Ureter (tissue), 1 donor: ENCODE measurements at places on chromosomes 12 and 14.

DNA sequence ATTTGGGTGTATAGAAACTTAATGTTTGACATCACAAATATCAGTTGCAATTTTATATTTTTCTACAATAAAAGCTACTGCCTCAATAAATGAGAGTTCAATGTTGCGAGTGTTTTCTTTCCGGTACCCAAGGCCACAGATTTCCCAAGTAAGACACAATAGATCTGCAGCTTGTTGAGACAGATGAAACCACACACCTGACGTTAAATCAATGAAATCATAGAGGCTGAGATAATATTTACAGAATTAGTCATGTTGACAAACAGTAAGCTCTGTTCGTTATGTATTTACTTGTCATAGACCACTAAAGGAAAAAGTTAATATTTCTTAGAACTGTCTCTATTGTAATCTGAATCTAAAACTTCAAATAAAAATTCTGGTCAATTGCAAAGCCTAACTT lies 49.2 kb upstream of the PTHLH start:
- no peak for DNase-seq

- DNase-seq = no peak
Observed at GRCh38 chr14:55973911-55974630, 144.1 kb upstream of the PELI2 start.

- DNase-seq = no peak
Observed at GRCh38 chr14:77872983-77873382, 73.1 kb downstream of the ADCK1 start.

GRCh38 chr12:91127751-91128150 lies 16.5 kb upstream of the LUM start:
- DNase-seq = no peak

DNA sequence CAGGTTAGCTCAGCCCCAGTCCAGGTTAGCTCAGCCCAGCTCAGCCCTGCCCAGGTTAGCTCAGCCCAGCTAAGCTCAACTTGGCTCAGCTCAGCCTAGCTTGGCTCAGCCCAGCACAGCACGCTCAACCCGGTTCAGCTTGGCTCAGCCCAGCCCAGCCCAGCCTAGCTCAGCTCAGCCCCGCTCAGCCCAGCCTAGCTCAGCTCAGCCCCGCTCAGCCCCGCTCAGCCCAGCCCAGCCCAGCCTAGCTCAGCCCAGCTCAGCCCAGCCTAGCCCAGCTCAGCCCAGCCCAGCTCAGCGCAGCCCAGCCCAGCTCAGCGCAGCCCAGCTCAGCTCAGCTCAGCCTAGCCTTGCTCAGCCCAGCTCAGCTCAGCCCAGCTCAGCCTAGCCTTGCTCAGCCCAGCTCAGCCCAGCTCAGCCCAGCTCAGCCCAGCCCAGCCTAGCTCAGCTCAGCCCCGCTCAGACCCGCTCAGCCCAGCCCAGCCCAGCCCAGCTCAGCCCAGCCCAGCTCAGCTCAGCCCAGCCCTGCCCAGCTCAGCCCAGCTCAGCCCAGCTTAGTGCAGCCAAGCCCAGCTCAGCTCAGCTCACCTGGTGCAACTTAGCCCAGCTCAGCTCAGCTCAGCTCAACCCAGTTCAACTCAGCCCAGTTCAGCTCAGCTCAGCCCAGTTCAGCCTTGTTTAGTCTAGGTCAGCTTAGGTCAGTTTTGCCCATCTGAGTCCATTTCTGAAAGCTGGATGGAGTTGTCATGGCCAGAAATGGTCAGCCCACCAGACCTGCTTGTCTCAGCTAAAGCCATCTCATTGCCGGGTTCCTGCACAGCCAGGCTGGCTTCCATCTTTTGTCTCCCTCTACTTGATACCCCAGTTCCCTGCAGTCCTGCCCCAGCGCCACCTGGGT lies 333.6 kb downstream of the TMEM121 start:
- DNase-seq = peak; percentile 43

GRCh38 chr12:56162468-56163290 lies 4.5 kb downstream of the MYL6 start:
- no peak for DNase-seq

DNA sequence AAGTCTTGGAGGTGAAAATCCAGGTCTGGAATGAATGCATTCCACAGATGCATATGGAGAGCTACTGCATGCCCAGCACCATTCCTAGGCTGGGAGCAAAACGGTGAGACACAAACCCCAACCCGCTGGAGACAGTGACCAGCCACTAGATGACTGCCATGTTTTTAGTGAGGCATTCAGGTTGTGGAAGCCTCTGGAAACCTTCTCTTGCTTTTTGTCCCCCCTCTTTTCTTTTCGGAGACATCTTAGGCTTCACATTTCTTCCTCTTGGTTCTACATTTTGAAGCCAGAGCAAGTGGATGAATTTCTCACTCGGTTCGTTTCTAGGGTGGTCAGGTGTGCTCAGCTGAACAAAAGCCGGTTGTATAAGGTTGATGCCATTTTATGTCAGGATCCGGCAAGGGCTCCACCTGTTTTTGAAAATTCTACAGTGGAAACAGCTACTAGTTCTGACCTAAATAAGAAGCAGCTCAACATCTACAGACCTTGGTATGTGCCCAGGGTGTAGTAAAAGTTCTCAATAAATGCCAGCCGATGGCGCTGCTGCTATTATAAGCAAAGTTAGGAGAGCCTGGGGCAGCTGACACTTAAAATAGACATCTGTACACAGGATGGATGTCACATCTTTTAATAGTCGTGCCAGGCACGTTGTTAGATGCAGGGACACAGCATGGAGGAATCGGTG lies 1.8 kb upstream of the ZNF839 start:
- no peak for DNase-seq

DNA sequence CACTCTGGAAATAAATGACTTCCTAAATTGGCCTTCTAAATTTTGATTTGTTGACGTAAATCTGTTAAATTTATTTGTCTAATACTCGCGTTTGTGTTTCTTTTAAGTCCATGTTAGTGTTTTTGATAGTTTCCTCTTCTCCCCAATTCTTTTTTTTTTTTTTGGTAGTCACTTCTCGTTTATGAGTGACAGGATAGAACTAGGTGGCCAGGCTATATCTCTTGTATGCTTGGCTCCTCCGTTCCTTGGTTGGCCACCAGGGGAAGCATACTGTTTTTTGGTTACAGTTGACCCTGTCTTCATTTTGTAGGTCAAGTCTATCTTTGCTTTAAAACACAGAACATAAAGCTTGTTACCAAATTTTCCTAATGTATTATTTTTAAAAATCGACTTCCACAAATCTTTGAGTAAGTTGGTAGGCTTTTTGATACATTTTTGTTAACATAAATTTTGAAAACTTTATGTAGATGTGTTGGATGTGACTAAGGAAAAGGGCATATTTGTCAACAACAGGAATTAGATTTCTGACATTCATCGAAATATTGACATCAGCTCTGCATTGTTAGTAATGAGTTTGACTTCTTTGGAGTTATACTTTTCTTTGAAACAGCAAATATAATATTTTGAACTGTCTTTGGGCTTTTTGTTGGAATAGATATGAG lies 2.2 kb downstream of the RCOR1 start:
- DNase-seq = peak; percentile 69

DNA sequence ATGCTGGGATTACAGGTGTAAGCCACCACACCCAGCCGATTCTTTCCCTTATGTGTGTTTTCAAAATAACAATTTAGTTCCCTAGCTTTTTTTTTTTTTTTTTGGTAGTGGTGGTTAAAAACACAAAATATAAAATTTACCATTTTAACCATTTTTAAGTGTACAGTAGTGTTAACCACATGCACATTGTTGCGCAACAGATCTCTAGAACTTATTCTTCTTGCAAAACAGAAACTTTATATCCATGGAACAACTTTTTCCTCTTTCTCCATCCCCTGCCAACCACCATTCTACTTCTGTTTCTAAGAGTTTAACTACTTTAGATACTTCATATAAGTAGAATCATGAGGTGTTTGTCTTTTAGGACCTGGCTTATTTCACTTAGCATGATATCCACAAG lies 1.1 kb upstream of the NDUFA12 start:
- no peak for DNase-seq

DNA sequence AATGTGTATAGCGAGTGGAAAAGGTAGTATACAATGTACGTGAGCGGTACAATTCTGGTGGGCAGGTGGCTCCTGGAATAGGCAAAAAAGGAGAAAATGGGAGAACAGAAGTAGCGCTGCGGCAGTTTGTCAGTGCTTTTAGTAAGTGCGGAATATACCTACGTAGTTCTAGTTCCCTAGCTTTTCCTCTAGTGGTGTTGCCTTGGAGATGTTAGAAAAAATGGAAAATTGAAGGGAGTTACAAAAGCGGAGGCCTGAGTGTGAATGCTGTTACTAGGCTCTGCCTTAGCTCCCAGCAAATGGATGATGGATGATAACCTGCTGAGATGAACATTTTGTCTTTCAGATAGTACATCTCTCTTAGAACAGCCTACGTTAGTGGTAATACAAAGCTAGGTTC lies 1.1 kb downstream of the TTC8 start:
- no peak for DNase-seq

GRCh38 chr12:59736786-59737185 lies 141.0 kb downstream of the SLC16A7 start:
- DNase-seq = no peak

- DNase-seq = peak; percentile 45
Observed at GRCh38 chr12:71216725-71217579, 59.2 kb upstream of the TSPAN8 start.

DNA sequence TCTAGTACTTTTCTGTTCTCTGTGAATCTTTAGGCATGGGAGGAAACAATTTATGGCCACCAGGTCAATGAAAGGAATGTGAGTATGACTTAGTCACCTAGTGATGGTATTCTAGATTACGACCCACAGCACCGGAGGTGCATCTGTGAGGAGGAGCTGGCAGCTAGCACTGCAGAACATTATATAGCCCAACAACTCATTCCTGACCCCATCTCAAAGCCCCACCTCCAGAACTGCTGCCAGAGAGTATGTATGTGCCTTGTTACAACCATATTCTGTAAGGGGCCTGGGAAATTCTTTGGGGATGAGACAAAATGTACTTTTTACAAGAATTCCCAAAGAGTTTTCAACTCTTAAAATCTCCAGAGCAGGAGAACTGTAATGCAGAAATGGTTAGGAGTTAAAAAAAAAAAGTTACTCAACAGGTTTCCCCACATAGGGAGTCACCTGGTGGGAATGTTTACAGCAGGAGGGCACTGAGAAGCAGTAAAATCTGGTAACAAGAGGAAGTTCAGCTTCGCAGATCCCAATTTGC lies 34.9 kb upstream of the CERS5 start:
- no peak for DNase-seq

DNA sequence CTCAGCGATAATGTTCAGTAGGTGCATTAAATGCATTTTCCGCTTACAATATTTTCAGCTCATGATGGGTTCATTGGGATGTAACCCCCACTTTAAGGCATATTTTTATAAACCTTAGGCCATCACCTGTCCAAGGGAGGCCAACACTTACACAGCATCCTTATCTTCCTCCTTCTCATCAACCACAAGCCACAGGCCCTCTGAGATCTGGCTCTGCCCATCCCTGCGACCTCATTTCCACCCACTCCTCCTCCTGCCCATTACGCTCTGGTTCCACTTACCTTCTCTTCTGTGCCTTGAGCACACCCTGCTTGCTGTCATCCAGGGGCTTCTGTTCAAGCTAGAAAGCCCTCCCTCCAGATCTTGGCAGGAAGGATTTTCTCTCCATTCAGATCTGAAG lies 93.2 kb downstream of the EGLN3 start:
- DNase-seq = no peak

- no peak for DNase-seq
Observed at GRCh38 chr14:51592836-51593235, 58.9 kb upstream of the FRMD6 start.
